ENCODE measurements at places on chromosomes 1 and 21.

DNA sequence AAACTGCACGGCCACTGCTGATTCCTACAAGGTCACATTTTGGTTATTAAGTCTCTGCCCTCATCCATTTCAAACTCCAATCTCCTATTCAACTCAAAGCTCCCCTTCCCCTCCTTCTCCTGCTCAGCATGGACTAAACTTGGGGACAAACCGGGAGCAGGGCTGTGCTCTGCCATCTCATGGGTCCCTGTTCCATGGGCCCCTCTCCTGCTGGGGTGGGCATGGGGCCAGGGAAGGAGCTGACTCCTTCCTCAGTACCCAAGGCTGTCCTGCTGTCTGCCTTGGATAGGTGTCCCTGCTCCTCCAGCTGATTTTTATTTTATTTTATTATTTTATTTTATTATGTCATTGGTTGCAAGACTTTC, 27.1 kb downstream of the TNNT2 start:
- DNase-seq = no peak

DNA sequence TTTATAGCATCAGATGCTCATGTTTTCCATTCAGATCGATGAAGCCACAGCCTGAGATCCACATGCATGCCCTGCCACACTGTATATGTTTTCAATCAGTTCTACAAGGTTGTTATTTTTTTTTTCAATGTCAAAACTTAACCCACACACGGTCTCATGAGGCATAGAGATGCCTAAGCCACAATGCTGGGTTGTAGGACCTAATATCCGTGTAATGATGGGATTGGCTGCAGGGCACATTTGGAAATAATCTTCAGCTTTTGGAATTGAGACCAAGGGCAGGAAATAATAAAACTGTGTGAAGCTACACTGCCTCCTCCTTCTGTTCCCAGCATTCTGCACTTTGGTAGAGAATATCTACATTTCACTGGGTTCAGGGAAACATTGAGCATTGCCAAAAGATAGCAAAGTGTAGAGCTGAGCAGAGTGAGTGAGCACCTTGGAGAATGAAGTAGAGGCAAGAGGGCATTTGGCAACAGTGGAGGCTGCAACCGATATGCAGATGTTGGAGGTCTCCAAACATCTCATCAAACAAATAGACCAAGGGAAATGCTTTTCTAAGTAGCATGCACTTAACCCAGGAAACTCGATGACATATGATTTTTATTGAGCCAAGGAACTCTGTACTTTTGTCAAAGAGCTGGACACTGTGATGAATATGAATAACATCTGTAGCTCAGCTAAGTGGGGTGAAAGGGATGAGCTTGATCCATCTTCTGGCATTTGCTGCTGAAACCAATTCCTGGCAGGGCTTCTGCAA, 176.7 kb downstream of the LYPLAL1 start:
- DNase-seq = no peak

DNA sequence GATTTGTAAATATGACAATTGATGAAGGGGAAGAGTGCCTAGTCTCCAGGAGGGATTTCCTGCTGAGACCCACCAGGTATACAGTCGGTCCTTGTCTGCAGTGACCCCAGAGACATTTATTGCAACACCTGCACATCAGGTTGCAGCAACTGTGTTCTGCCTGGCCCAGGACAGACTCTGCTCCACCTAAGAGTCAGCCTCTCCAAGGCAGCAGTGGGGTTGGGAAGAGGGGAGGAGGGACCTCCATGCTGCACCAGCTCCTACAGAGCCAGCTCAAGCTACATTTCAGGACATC, 120.4 kb upstream of the IRF2BP2 start:
- no peak for DNase-seq

DNA sequence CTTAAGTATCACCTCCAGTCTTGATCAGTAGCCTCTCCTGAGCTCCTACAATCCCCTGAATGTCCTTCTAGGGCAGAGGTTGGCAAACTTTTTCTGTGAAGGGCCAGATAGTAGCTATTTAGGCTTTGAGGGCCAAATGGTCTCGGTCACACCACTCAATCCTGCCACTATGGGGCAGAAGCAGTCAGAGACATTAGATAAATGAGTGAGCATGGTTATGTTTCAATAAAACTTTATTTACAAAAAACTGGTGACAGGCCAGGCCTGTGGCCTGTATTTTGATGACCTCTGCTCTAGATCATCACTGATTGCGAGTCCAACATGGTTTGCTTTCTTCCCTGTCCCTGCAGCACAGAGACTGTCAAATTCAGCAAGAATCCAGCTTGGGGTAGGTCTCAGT, 36.3 kb downstream of the LRP8 start:
- no peak for DNase-seq

DNA sequence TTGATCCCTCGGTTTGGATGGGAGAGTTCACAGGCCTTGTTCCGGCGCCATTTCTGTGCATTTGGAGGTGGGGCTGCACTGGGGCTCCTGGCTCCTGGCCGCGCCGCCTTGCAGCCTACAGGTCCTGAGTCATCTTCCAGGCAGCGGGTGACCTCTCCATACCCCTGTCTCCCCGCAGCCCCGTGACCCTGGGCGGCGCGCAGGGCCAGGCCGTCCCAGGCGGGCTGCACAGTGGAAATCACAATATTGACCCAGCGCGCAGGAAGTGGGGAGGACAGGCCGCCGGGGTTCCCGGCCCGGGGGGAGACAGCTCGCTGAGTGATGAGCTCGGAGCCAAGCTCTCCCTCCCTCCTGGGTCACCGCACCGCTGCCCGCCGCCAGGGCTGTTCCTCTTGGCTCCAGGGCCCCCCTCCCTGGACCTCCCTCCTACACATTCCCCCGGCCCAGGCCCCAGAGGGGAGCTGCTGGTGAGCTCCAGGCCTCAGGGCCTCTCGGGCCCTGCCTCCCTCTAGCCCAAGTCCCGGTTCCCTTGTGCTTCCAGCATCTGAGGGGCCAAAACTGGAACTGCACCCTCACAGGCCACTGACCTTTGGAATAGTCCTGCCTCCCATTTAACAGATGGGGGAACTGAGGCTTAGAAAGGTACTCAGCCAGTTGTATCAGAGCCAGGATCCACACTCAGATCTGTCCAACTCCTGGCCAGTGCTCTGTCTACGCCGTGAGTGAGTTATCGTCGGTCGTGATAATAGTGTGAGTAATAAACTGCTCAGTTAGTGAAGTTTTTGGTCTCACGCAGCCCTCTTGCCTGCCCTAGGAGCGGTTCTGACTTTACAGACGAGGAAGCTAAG, 142.9 kb upstream of the WNT4 start:
- DNase-seq = no peak

GRCh38 chr1:101407505-101408211, 170.8 kb downstream of the S1PR1 start:
- DNase-seq = no peak

DNA sequence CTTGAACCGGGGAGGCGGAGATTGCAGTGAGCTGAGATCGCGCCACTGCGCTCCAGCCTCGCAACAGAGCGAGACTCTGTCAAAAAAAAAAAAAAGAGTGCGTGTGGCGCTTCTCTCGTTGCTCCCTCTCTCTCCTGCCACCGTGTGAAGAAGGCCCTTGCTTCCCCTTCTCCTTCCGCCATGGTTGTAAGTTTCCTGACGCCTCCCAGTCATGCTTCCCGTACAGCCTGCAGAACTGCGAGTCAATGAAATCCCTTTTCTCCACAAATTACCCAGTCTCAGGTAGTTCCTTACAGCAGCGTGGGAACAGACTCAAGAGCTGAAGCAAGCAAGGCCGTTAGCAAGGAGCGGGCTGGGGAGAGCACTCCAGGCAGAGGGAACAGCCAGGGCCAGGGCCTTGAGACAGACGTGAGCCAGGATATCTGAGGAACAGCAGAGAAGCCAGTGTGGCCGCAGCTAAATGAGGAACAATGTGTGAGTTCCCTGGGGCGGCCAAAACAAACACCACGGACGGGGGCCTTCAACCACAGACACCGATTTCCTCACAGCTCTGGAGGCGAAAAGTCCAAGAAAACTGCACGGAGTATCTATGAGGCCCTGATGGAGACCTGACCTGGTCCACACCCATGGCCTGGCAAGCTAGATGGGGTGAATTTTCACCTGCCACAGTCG, 54.2 kb upstream of the ETS2 start:
- DNase-seq = no peak

DNA sequence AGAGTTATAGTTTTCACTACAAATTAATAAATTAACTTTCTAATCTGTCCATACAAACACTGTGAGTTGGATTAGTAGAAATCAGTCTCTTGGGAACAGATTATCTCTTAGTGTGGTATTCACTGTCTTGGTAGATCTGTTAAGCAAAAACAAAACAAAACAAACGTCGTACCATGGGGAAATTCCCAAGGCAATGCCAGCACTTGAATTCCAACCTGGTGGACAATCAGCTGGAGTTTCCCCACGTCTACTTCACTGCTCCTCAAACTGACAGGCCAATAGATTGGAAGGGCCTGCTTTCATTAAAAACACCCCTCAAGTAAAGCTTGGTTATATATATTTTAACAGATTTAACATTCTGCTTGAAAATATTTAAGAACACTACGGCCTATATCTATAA, 31.9 kb downstream of the GDAP2 start:
- no peak for DNase-seq

- DNase-seq = no peak
Observed at GRCh38 chr21:34280389-34280795, 83.4 kb upstream of the KCNE2 start.

- DNase-seq = no peak
Observed at GRCh38 chr1:207848234-207848633, 62.7 kb downstream of the CD34 start.

DNA sequence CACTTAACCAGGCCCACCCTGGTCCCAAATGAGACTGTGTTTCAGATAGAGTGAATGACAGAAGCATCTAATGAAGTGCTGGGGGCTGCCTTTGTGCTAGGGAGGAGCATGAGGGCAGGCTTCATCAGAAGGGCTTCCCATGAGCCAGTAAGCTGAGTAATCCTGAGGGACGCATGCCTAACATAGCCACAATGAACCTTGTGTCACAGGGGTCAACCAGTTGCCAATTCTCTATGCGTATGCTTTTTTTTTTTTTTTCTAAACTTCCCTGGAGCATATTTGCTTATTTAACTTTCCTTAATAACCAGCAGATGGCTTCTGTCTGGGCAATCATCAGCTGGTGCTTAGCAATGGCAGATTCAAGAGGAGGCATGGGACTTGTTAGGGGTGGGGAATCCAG, 25.5 kb upstream of the CYP2J2 start:
- no peak for DNase-seq

- DNase-seq = no peak
Observed at GRCh38 chr1:178651742-178652141, 73.3 kb upstream of the RALGPS2 start.

GRCh38 chr1:5708346-5709245, 283.6 kb downstream of the NPHP4 start:
- no peak for DNase-seq

DNA sequence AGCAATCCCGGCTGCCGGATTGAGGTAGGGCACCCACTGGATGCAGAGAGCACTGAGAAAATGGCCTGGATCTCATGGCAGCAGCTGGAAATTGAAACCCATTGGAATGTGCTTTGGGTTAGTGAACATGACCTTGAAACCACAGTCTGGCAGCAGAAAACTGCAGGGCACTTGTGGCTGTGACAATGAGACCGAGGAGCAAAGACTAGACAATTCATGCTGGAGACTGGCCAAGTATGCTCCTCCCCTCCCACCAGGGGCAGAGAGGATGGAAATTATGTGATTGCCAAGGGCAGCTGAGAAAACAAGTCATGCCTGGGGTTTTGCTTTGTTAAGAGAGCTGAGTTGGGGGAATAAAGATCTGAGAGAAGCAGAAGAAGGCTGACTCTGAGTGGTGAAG, 60.7 kb downstream of the ZNF697 start:
- no peak for DNase-seq

DNA sequence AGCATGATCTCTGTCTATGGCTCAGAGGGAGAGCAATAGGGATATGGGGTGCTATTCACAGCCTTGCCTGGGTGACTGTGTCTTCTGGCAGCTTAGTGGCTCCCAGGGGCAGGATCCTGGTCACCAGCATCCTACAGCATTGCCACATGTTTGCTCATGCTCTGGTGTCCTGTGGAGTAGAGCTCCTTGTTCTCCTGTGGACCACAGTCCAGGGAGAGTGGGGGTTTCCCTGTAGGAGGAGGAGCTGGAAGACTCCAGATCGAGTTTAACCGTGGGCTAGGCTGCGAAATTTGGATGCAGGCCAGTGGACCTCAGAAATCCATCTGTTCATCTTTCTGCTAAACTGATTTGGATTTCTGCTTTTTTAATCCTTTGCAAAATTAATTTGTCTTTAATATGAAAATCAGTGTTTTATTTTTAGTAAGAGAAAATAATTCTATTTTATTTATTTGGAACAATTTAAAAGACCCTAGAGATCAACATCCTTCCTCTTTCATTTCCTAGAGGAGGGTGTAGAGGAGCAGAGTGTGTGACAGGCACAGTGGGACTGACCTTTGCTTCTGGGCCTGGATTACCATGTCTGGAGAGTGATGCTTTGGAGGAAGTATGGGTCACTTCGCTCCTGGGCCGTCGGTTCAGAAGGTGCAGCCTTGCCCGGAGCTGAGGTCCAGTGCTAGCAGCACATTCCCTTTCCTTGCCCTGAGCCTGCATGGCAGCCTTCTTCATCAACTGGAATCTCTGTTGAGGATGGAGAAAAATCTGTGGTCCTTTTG, 17.4 kb downstream of the ADARB1 start:
- DNase-seq = no peak

DNA sequence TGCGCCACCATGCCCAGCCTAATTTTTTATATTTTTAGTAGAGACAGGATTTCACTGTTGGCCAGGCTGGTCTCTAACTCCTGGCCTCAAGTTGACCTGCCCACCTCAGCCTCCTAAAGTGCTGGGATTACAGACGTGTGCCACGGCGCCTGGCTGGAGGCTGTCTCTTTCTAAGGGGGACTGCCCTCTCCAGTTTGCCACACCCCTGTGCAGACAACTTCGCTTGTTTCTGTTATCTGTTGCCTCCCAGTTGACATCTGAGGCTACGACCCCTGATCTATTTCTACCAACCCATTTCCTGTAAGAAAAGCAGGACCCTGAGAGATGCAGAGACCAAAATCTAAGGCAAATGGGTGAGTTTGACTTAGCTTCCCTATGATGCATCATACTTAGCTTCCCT, 24.0 kb upstream of the VASH2 start:
- no peak for DNase-seq

GRCh38 chr1:11681071-11681771, at the start of gene MAD2L2:
MAD2L2 (minus strand) TSS chr1:11681148; CDS start chr1:11680601, 547 bp downstream.
- no peak for DNase-seq

DNA sequence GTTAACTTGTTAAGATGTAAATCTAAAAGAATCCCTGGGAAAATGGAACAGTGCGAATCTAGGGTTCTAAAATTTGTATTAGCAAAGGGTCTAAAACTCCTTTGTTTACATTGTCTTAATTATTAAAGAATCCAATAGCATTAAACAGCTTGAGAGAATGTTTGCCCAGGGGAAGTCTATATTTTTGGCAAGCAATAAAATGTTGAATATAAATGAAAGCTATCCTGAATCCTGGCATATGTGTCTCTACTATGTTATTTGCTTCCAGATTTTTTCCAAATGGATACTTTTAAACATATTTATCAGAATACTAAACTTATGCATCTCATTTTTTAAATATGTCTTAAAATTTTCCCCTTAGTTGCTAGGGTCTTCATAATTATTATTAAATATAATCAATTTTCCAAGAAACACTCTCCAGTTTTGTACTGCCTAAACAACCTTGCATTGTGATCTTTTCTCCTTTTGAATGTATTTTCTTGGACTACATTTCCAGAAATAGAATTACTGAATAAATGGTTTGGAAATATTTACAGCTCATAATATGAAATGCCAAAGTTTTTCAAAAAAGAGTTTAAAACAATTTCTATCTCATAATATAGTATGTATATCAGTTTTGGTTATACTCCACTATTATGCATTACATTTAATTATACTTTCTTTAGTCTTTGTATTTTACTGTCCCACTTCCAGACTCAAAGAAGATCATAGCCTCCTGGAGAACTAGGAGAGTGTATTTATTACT, 304.8 kb downstream of the USP25 start:
- DNase-seq = no peak

All from NCI-H526 treated with DMSO at 0.1 percent for 48 hours (cell line).